ENCODE measurements at places on chromosomes 4 and X.

GRCh38 chrX:40166582-40166981, 68.8 kb upstream of the BCOR start:
- DNase-seq: peak; percentile 53

GRCh38 chr4:125727931-125728330, 413.2 kb downstream of the FAT4 start:
- DNase-seq: no peak

DNA sequence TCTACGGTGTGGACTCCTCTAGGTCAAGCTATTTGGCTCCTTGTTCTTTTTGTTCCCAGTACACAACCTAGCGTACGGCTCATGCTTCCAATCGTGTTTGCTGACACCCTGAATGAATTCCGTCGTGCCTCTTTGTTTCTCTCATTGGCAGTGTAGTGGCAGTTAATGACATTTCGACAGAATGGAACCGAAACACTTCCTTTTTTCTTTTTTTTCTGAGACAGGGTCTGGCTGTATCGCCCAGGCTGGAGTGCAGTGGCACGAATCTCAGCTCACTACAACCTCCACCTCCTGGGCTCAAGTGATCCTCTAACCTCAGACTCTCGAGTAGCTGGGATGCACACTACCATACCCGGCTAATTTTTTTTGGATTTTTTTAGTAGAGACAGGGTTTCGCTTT, 113.3 kb upstream of the ATP6AP2 start:
- DNase-seq: no peak

GRCh38 chrX:54482839-54483593, 13.0 kb downstream of the FGD1 start:
- DNase-seq: no peak

DNA sequence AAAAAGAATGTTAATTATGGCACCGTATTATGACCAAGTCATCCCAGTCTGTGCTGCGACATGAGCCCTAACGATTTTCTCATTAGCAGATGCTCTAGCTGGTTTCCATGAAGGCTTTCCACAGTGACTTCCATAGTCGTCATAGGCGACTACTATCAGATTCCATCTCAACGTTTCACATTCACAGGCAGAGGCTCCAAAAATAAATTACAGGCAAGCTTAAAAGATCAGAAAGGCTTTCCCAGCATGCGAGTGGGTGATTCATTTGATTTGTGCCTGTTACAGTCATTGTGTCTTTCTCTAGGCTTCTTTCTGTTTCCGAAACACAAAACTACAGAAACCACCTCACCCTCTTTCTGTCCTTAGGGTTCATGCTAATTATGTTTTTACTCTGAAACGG, 43.2 kb downstream of the PALLD start:
- peak; percentile 85 for DNase-seq

GRCh38 chr4:175635546-175635945, 176.5 kb downstream of the GPM6A start:
- DNase-seq: no peak

DNA sequence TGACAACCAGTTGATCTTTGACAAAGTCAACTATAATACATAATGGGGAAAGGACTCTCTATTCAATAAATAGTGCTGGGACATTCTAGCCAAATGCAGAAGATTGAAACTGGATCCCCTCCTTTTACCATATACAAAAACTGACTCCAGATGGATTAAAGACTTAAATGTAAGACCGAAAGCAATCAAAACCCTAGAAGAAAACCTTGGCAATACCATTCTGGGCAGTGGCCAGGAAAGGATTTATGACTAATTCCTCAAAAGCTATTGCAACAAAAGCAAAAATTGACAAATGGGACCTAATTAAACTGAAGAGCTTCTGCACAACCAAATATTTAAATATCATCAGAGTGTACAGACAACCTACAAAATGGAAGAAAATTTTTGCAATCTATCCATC, 185.1 kb downstream of the NPNT start:
- no peak for DNase-seq

DNA sequence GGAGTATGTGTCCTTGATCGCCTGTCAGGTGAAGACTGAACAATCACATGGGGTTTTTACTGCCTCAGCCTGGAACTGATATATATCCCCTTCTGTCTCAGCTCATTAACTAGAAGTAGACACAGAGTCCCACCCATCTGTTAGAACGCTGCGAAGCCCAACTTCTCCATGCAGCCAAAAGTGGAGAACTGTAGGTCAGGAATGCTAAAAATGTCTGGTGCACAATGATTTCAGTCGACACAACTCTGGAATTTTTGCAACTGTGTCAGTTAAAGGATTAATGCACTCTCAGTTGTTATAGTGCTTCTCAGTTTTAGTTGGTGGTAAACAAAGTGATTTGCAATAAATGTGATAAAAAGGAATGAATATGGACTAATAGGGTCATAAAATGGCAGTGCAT, 287.2 kb downstream of the INPP4B start:
- DNase-seq: peak; percentile 47

DNA sequence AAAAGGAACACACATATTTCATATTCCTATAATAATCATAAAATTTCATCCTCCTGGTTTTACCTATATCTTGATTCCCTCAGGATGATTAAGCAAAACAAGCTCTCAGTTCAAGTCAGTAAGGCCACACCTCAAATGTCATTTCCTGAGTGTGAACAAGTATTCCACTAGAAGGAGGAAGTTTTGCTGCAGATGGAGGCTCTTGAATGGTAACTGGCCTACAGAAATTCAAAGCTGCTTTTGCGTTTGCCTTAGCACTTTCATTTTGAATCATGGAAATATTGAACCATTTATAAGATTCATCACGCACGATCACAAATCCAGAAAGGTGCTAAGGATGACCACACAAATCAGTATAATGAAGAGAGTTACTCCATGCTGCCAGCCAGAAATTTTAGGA, 254.4 kb upstream of the CXXC4 start:
- no peak for DNase-seq

GRCh38 chr4:53132132-53132891, 233.5 kb downstream of the SCFD2 start:
- DNase-seq: no peak

- DNase-seq: no peak
These were observed 8.8 kb downstream of the EPHA5 start for GRCh38 chr4:65661471-65661870.

- no peak for DNase-seq
These were observed 276.9 kb downstream of the RAB28 start for GRCh38 chr4:13207226-13207625.

GRCh38 chrX:32421266-32421665, 790.1 kb downstream of the DMD start:
- DNase-seq: no peak

GRCh38 chr4:101141230-101141629, 206.1 kb downstream of the PPP3CA start:
- DNase-seq: no peak

- DNase-seq: no peak
These were observed 1194.6 kb downstream of the ADGRL3 start for GRCh38 chr4:62394766-62395165.

GRCh38 chr4:59770601-59771264, 1429.4 kb upstream of the ADGRL3 start:
- no peak for DNase-seq
